Dermis microvascular lymphatic vessel endothelial cell (primary cell): ENCODE measurements at places on chromosomes 11 and 22. TPM values are rescaled to one million over a fixed set of nuclear protein-coding genes. Genes with fewer than 3 reads are reported as not detected.

Gene TOMM22
- 54.5 and 71.8 TPM in 2 replicates for total RNA-seq

Gene NELL1
- not detected in 2 replicates for total RNA-seq

Gene FAT3
- total RNA-seq, result under 0.01 TPM in 1 of 2 replicates, not detected in the other

Gene RTN3
- total RNA-seq, result 34.1 and 47.5 TPM in 2 replicates

Gene TUT1
- total RNA-seq, result 8.9 and 11.0 TPM in 2 replicates

Gene SCN4B
- total RNA-seq, result under 0.01 TPM in 2 replicates

Gene IGF2
- total RNA-seq, result 1.9 and 22.0 TPM in 2 replicates

Gene ELF5
- total RNA-seq, result not detected in 2 replicates

Gene HBD
- total RNA-seq, result not detected in 2 replicates

Gene CCS
- total RNA-seq, result 28.0 and 34.6 TPM in 2 replicates

Gene RASSF10
- total RNA-seq, result 4.8 and 11.8 TPM in 2 replicates

Gene NEFH
- total RNA-seq, result 0.13 TPM in 2 replicates

Gene UCP3
- total RNA-seq, result under 0.01 and 0.38 TPM in 2 replicates

Gene OR8B2
- total RNA-seq, result not detected in 2 replicates

Gene TMEM138
- total RNA-seq, result 10.4 and 14.9 TPM in 2 replicates

Gene ZW10
- 15.0 and 18.1 TPM in 2 replicates for total RNA-seq

Gene FAM76B
- 17.2 and 18.1 TPM in 2 replicates for total RNA-seq

Gene MS4A6E
- not detected in 2 replicates for total RNA-seq

Gene OR52E8
- total RNA-seq, result not detected in 2 replicates

Gene CRYBA4
- total RNA-seq, result 0.13 TPM in 1 of 2 replicates, not detected in the other

Gene MSANTD4
- 15.4 and 15.7 TPM in 2 replicates for total RNA-seq

Gene BBOX1
- total RNA-seq, result not detected in 2 replicates

Gene TSSK2
- total RNA-seq, result not detected in 2 replicates

Gene C22orf42
- not detected in 2 replicates for total RNA-seq

Gene GPHA2
- not detected in 2 replicates for total RNA-seq

Gene VSTM5
- total RNA-seq, result 0.13 TPM in 2 replicates
